ENCODE measurements at places on chromosomes 16 and 17.

GRCh38 chr16:56143666-56144065 lies 47.6 kb upstream of the GNAO1 start:
- DNase-seq: no peak

- no peak for DNase-seq
These were observed 704.1 kb downstream of the CDH11 start for GRCh38 chr16:64417711-64418227.

GRCh38 chr16:29844575-29845331 lies 18.3 kb downstream of the CDIPT start:
- DNase-seq: no peak

DNA sequence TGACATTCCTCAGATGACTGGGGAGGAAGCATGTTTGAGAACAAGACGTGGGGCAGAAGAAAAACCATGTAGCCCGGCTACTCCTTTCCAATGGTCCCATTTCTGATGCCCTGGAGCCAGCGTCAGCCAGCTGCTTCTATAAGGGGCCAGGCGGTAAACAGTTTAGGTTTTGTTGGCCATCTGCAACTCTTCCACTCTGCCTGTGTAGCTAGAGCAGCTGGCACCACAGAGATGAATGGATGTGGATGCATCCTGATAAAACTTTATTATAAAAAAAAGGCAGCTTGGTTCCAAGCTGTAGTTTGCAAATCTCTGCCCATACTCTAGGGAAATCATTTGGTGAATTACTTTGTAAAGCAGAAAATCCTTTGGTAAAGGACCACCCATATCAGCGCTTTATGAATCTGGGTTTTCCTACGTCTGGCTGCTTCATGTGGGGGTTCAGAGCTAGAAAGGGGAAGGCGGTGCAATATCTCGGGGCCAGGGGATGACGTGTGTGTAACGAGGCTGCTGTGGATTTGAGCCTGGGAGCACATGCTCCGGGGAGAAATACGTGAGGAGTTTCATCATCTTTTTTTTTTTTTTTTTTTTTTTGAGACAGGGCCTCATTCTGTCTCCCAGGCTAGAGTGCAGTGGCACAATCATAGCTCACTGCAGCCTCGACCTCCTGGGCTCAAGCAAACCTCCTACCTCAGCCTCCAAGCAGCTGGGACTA lies 3.4 kb upstream of the SRL start:
- DNase-seq: no peak

DNA sequence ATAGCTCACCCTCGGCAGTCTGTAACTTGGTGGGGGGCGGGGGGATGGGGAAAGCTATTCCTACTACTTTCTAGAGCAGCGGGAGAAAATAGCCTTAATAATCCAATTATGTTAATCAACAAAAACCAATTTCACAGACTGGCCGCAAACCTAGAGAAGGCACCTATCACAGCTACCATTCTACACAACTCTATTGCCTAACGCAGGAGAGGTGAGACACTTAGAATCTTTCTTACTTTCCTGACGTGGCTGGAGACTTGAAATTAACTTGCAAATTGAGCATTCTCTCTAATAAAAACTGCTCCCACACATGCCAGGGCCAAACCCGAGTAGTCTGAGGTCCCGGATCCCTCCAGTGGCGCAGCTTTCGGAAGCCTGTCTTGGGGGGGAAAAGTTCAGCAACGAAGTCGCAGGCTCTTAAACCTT lies 794 bp downstream of the SMG6 start:
- DNase-seq: no peak

DNA sequence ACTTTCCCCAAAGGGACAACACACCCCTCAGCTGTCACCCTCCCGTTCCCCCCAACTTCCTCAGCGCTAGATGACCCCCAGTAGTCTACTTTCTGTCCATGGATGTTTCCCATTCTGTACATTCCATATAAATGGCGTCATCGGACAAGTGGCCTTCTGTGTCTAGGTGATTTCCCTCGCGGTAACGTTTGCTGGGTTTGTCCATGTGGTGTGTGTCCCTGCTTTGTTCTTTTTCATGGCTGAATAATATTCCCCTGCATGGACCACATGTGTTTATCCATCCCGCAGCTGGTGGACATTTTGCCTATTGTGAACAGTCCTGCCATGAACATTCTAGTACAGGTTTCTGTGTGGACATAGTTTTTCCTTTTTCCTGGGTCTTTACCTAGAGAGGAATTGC lies 7.3 kb upstream of the TEDC2 start:
- DNase-seq: no peak

DNA sequence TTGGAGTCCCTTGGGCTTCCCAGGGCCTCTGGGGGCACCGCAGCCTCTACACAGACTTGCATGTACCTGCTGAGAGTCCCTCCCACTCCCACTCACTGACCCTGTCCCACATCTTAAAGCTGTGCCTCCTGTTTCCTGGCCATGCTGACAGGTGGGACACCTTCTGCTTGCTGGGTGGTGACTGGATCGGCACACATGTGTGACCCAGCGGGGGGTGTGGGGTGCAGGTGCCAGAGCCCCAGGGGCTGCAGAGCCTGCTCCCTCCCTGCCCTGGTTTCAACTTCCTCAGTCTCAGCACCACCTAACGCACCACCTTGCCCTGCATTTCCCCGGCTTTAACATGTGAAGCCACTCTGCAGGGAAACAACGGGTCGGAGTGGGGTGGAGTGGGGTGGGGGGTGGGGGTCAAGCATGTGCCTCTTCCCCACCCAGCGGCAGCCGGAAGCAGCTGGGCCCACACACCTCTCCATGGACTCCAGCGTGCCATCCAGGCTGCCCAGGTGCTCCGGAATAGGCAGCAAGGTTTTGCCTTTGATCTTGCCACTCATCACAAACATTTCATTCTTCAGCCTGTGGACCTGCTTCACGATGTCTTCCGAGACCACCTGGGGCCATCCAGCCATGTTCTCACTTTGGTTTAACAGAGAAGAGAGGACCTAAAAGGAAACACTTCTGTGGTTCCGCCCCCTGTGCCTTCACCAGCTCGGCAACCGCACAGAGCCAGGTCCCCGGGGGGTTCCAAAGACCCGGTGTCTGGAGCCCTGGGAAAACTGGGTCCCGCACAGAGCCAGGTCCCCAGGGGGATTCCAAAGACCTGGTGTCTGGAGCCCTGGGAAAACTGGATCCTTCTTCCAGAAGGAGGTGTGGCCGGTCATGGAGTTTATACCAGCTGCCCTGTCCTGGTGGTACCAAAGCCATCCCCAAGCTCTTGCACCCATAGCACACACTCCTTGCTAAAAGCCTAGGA lies 4.7 kb downstream of the DNAH17 start:
- no peak for DNase-seq

DNA sequence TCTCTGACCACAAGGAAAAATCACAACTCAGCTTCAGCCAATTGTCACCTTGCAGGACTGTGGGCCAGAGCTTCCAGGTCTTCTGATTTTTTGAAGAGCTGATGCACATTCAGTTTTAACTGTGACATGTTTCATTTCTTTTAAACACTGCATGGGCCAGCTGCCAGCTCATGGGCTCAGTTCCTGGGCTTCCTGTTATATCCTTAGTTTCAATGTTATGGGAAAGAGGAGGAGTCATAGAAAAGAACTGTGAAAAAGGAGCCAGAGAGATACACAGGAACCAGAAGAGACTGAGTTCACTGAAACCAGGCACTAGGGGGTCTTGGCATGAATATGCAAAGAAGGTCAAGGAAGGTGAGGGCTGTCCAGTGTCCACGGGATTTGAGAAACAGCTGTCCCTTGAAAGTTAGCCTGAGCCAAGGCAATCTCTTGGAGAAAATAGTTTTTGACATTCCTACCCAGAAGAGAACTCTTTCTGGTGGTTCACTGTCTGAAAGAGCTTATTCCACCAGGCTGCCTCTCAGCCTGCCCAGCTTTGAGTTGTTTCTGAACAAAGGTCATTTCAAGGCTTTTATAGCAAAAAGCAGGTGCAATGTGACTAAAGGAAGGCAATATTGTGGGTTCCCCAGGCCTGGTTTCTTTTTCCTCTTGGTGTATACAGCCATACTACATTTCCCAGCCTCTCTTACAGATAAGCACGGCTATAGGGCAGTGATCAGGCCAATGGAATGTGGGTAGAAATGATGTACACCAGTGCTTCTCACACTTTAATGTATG lies 10.5 kb downstream of the PDILT start:
- no peak for DNase-seq

DNA sequence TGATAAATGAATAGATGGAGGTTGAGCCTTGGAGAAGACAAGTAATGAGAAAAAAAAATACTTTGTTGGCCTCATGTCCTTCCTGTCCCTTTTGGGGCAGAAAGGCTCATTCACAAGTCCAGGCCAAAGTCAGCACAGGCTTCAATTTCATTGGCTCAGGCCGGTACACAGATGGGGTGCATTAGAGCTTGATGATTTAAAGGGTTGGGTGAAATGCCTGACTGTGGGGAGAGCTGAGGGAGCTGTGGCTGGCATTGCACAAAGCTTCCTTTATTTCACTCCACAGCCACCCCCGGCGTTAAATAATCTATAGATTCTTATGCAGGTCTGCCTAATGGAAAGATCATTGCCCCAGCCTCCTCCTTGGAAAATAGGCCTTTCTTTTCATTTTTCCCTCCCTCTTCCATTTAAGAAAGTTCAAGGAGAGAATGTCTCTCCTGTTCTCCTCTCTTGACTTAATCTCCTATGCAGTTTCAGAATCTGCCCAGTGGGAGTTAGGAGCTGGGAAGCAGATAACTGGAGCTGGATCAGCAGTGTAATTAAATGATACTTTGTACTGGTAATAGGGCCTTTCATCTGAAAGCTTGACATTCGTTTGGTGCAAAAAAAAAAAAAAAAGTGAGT lies 24.4 kb downstream of the YPEL2 start:
- DNase-seq: no peak

DNA sequence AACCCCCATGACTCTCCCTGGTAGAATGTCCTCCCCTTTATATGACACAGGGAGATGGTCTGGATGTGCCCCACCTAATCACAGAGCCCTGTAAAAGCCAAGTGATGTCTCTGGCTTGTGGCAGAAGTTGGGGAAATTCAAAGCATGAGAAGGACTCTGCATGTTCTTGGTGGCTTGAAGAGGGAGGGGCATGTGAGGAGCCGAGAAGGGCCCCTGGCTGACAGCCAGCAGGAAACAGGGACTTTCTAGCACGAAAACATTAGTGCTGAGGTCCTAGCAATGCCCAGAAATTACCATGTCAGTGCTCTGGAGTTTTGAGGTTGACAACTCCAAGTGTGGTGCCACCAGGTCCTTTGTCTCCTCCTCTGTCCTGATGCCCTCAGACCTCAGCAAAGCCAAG lies 75.9 kb downstream of the USP22 start:
- no peak for DNase-seq

DNA sequence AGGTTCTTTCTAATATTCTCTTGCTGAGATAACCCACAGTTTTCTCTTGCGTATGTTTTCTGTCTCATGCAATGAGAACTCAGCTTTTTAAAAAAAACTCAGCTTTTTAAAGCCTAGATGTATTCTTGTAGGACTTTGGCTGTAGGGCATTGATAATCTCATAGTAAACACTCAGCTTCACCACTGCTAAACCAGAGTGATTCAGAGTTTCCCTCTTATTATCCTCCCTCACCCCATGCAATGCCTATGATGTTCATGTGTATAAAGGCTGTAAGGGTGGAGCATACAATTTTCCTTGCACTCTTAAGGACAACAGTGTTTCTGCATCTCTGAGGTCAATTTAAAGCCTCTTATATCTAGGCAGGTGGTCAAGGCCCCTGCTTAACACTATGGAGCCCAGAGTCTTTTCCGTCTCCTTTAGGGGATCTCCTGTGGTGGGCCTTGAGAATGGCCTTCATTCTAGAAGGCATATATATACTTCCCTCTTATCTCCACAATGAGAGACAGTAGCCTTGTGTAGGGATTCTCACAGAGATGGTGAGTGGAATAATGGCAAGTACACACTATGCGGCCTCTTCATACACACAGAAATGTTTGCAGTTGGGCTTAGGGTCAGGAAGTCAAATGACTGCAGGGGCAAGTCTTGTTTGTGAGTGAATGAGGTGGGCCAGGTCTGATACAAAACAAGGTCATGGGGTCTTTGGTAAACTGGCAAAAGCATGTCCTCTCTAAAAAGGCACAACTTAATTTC lies 279.6 kb downstream of the HS3ST3A1 start:
- no peak for DNase-seq

DNA sequence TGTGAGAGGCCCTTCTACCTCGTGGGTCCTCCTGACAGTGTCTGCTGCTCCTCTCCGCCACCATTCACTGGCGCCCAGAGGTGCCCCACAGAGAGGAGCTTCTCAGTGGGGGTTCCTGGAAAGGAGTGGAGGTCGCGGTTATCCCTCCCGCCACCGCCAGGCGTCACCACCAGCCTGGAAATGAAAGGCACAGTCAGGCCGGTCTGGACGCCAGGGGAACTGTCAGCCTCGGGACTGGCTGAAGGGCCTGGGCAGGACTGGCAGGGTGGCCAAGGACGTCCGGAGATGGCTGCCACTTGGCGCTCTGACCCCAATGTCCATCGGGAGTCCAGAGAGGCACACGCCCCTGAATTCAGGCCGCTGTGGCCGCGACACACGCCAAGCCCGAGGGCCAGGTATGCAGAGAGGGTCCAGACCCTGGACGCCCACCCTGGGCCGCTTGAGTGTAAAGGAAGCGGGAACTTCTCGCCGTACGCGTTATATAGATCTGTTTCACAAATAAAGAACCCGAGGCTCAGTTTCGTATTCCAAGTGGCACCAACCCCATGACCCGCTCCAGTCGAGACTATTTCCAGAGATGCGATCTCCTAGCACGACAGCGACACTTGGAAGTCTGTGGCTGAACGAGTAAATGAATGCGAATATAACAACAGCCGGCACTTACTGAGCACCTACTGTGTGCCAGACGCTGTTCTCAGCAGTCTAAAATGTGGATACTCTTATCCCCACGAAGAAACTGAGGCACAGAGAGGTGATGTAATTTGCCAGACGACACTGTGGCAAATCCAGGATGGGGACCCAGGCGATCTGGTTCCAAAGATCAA lies 7.6 kb upstream of the NXPH3 start:
- peak; percentile 59 for DNase-seq

DNA sequence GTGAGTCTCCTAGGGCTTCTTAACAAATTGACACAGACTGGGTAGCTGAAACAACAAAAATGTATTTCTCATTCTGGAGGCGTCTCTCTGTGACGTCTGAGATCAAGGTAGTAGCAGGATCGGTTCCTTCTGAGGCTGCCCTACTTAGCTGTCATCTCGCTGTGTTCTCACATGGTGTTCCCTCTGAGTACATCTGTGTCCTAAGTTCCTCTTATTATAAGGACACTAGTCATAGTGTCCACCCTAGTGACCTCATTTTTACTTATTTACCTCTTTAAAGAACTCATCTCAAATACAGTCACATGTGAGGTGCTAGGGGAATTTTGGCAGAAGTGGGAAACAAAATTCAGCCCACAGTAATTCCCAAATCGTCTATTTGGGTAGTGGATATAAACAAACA lies 529.1 kb downstream of the NPIPA7 start:
- no peak for DNase-seq

GRCh38 chr16:49530427-49530970 lies 156.9 kb downstream of the C16orf78 start:
- no peak for DNase-seq

- no peak for DNase-seq
These were observed 31.5 kb downstream of the MPRIP start for GRCh38 chr17:17073581-17074403.

GRCh38 chr16:49919327-49919726 lies 63.4 kb upstream of the ZNF423 start:
- no peak for DNase-seq
